Forelimb muscle (tissue), 1 donor: ENCODE measurements at places on chromosomes 16 and 17.

GRCh38 chr17:15432807-15433611, 34.4 kb downstream of the CDRT4 start:
- DNase-seq: no peak

GRCh38 chr17:81434072-81434471, 38.8 kb downstream of the BAHCC1 start:
- no peak for DNase-seq

DNA sequence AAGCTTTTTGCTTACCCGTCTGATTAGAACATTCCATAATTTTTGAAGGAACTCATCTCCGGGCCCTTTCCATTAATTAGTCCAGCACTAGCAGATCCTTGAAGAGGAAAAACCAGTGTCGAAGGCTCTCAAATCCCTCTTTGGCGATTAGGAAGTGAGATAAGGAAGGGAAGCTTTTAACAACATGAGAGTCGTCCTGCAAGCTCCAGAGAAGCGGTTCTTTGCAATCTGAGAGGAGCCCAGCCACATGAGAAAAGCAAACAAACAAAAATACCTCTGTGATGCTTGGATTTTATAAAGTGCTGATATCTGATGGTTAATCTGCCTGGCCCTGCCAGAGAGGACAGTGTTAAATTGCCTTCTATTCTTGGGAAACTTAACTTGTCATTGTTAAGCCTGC, 339.8 kb upstream of the SALL1 start:
- DNase-seq: no peak

GRCh38 chr17:19553036-19553435, 19.4 kb downstream of the SLC47A1 start:
- no peak for DNase-seq

GRCh38 chr17:68460715-68461114, 3.4 kb upstream of the WIPI1 start:
- DNase-seq: no peak
